ENCODE measurements at places on chromosomes 13 and 19.

DNA sequence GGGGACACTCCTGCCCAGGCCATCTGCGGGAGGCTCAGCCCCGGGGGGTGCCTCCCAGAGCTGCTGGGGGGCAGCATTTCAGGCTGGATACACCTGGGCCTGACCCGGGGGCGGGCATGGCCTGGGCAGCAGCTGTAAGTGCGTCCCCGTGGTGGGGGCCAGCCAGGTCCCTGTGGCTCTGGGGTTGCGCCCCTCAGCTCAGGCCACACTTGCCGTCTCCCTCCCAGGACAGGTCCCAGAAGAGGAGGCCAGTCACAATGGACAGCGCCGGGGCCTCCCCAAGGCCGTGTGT lies 11.6 kb downstream of the CBARP start:
- no peak for DNase-seq

DNA sequence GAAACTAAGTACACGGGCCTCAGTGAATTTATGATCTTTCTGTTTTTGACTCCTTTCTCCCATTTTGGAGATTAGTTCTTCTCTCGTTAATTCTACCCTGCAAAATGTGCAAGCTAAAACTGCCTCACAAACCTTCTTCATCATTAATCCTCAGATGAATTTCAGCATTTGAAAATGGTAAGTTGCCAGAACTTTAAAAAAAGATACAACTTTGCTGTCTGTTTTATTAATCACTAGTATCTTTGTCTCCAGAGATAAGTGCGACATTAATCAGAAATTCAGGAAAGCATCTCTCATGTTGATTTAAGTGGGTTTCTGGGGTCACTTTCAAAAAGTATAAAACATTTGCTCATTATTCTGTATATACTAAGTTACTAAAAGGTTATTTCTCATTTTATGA lies 227.0 kb upstream of the RXFP2 start:
- no peak for DNase-seq

DNA sequence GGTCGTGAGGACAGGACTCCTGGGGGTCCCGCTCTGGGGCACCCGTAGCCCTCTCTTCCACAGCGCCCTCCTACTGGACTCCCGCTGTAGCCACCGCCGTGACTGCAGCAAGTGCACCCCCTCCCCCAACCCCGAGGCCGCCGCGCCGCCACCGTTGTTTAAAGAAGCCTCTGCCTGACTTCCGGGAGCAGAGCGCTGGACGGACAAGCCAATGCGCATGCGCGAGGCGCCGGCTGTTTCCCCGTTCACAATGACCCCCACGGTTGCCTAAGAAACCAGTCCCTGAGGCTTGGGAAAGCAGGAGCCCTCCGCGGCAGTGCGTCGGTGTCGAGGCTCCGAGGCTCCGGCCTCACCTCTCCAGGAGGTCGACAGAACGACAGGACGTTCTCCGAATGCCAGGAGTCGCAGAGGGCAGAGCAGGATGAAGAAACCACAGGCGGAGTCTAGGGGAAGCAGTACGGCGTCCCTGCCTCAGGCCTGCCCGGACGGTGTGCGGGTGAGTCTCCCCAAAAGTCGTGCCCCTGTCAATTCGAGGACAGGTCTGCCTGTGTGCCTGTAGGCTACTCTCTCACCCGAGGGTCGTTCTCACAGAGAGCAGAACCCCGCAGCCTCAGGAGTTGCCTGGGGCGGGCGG lies 70.5 kb upstream of the ZNF420 start:
- DNase-seq, result peak; percentile 37

- no peak for DNase-seq
These were observed 28.7 kb downstream of the ATP8B3 start for GRCh38 chr19:1783354-1783753.

- DNase-seq, result peak; percentile 36
These were observed 2.0 kb downstream of the REX1BD start for GRCh38 chr19:18590273-18591272.

DNA sequence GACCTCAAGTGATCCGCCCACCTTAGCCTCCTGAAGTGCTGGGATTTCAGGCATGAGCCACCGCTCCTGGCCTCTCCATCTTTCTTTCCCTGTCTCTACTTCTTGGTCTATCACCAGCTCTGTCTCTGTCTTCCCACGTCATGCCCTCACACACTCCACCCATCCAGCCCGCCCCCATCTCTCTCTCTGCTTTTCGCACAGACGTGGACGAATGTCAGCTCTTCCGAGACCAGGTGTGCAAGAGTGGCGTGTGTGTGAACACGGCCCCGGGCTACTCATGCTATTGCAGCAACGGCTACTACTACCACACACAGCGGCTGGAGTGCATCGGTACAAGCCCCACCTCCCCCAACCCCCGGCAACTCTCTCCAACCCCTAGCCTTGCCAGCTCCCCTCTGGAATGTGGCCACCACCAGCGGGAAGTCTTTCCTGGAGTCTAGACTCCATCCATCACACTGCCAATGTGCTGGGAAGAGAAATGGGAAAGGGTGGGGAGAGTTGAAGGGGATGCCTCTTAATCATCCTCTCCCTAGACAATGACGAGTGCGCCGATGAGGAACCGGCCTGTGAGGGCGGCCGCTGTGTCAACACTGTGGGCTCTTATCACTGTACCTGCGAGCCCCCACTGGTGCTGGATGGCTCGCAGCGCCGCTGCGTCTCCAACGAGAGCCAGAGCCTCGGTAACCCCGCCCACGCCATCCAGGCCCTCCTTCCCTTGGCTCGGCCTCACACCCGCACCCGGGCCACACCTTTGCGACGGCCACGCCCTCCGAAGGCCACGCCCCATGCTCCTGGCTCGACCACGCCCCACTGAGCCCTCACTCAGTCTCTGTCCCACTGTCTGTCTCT lies 22.5 kb downstream of the LTBP4 start:
- DNase-seq, result peak; percentile 92

DNA sequence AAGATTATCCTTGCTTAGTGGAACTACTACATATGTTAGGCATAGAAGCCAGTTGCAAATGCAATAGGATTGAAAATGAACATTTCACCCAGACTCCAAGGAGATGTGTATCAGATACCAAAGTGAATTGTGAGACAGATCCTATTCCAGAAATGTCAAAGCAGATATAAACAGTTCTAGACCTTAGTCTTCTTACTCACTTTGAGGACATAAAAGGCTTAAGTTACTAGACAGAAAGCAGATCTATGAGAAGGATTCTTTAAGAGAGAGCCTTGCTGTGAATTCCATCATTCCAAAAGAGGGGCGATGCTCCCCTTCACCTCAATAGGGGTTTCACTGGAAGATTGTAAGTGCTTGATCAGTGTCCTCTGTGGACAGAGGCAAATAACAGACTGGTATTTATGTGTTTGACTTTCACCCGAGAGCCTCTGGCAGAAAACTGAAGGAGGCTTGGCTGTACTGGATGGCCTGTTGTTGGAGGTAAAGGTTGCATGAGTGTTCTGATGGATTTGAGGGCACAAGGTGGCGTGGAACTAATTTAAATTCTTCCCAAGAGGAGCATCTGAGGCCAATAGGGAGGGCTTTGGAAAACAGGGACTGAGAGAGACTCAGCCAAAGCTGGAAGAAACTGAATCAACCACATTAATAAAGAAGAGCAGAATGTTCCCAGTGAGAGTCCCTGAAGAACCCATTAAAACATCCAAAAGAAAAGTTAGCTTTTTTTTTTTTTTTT lies 194.8 kb downstream of the DCLK1 start:
- no peak for DNase-seq
